ENCODE measurements at places on chromosomes 13 and 19. TPM values are rescaled to one million over a fixed set of nuclear protein-coding genes. Genes with fewer than 3 reads are reported as not detected.

Gene ZNF570
- 5.9 TPM for total RNA-seq

GRCh38 chr19:18436671-18437490 lies 1.1 kb downstream of the ISYNA1 start:
- peak overlapping the region; percentile 37 for H3K4me3 ChIP-seq
- DNase-seq = peak; percentile 77
- H3K27me3 ChIP-seq = no peaks in the 10 kb centered on the region
- no peak overlapping the region for H3K27ac ChIP-seq
- no peaks in the 10 kb centered on the region for H3K36me3 ChIP-seq
- H3K4me1 ChIP-seq = peaks cover 22% of the 10 kb centered on the region

- no peaks in the 10 kb centered on the region for H3K27me3 ChIP-seq
- no peak for DNase-seq
- H3K4me1 ChIP-seq = peaks cover 18% of the 10 kb centered on the region
- no peak overlapping the region for H3K27ac ChIP-seq
Measured at GRCh38 chr13:46317120-46317519, 69.9 kb downstream of the RUBCNL start.

GRCh38 chr19:3225677-3226093 lies 1.2 kb downstream of the CELF5 start:
- H3K27ac ChIP-seq = no peak overlapping the region
- no peaks in the 10 kb centered on the region for H3K4me1 ChIP-seq
- H3K27me3 ChIP-seq = peaks cover 23% of the 10 kb centered on the region
- no peak for DNase-seq
- H3K36me3 ChIP-seq = no peaks in the 10 kb centered on the region
- no peak overlapping the region for H3K4me3 ChIP-seq

- no peak overlapping the region for H3K27ac ChIP-seq
- no peaks in the 10 kb centered on the region for H3K36me3 ChIP-seq
- H3K27me3 ChIP-seq = no peaks in the 10 kb centered on the region
- H3K4me1 ChIP-seq = no peaks in the 10 kb centered on the region
Measured at GRCh38 chr13:27868641-27869435, 51.0 kb upstream of the PDX1 start.

DNA sequence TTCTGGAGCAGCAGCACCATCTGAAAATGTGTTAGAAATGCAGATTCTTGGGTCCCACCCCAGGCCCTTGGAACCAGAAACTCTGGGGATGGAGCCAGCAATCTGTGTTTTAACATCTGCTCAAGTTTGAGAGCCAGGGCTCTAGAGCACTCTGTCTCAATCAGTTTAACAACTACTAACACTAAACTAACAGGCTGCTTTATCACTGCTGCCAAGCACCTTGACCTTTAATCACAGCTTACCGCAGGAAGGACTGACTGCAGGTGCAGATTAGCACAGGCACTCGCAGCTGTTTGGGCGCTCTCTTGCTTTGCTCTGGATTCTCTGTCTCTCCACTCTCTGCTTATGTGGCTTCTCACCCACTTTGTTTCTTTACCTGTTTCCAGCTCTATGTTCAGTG lies 163.5 kb downstream of the MTUS2 start:
- H3K36me3 ChIP-seq = no peaks in the 10 kb centered on the region
- DNase-seq = no peak
- H3K4me1 ChIP-seq = no peaks in the 10 kb centered on the region

DNA sequence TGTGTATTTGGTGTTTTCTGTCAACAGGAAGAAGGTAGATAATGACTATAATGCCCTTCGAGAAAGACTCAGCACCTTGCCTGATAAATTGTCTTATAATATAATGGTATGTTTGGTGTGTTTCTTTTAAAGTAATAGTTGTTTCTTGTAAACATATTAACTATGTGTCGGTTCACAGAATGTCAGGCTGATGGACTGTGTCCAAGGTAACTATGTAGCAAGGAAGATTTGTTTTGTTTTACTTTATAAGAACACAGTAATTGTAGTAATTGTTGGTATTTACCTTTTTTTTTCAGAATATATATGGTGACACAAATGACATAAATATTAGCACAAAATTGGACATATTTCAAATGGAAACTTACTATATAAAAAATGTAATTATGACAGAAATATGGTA lies 43.2 kb downstream of the URI1 start:
- H3K4me1 ChIP-seq = peaks cover 11% of the 10 kb centered on the region
- DNase-seq = no peak
- no peaks in the 10 kb centered on the region for H3K27me3 ChIP-seq
- peaks cover 12% of the 10 kb centered on the region for H3K36me3 ChIP-seq
- no peak overlapping the region for H3K4me3 ChIP-seq
